ENCODE measurements at places on chromosomes 3 and 15.
A peak's percentile ranks its signal among the peaks of the same experiment; 100 is the strongest.

GRCh38 chr3:12536423-12536822, 8.9 kb downstream of the MKRN2OS start:
- no peak for DNase-seq

GRCh38 chr3:14222900-14223594, 44.4 kb downstream of the LSM3 start:
- no peak for DNase-seq

GRCh38 chr3:147483578-147483977, 74.4 kb downstream of the ZIC1 start:
- no peak for DNase-seq

DNA sequence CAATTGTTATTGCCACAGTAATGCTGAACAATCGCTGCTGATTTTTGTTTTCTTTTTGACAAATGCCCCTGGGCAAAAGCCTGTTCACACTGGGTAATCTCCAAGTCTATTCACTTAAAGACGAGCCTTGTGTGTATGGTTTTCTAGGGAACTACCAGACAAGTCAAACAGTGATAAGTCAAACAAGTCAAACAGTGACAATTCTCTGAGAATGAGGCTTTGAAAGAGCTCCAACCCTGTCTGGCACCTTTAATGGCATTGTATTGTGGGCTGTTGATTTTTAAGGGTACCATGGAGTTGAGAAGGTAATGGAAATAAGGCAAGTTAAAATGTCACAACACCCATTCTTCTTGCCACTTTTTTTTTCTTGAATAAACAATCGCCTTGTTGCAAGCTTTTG, 59.4 kb upstream of the TMC3 start:
- no peak for DNase-seq

DNA sequence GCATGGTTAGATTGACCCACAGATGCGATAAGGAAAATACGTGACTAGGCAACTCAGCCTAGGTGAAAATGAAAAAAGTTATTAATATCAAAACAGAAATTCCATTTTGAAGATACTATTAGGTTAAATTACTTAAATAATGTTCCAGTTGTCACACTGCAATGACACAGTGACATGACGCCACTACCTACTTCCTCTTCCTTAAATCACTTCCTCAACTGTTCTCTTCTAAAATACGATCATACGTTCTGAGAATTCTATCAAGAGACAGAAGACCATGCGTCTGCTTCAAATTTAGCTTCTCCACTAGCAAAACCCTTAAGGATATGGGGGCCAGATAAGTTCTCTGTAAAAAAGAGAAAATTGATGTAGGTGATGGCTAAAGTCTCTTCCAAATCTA, 18.2 kb downstream of the CMTM6 start:
- no peak for DNase-seq

GRCh38 chr15:39609166-39609916, 28.5 kb downstream of the THBS1 start:
- no peak for DNase-seq

GRCh38 chr3:147651107-147651778, 242.1 kb downstream of the ZIC1 start:
- DNase-seq, result no peak

DNA sequence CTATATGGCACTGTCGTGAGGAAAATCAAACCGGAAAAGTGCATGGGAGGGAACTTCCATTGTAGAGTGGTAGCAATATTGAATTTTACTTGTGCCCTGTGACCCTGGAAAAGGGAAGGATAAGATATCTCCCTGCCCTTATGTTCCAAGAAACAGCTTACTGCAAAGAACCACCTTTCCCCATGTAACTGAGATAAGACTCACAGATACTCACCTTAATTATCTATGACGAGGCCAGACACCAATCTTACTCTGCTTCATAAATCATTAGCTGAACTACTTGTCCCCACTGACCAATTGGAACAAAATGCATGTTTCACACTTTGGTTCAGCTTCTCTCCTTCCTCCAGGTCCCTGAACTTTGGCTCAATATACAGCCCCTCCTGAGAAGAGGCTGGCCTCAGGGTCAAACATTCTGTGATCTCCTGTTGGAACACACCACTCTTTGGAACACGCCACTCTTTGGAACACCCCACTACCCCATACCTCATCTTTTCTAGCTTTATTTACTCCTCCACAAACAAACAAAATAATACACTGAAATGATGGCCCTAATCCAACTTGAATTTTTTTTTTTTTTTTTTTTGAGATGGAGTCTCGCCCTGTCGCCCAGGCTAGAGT, 6.9 kb upstream of the TOPAZ1 start:
- DNase-seq, result no peak

GRCh38 chr3:28850186-28850585, 430.7 kb upstream of the RBMS3 start:
- no peak for DNase-seq

GRCh38 chr15:49270541-49271421, 100.7 kb downstream of the GALK2 start:
- DNase-seq, result peak; percentile 41

DNA sequence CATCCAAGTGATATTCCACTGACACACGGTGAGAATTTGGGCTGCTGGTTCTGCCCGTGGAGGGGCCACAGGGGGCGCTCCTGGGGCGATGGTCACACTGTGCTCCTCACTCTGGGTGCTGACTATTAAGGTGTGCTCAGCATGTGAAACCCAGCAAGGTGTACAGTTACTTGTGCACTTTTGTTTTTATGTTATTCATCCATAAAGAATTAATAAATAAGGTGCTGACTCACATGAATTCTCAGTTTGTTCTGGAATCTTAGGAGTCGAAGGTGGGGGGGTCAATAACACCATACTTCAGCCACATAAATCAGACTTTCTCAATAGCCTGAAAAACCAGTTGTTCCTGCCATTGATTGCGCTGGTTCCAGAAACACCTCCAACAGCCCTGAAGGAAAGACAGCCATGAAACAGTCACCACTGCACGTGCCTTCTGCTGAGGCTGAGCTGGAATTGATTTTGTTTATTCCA, 53.5 kb upstream of the SPATA12 start:
- DNase-seq, result no peak

- no peak for DNase-seq
These were observed 20.5 kb downstream of the IFT122 start for GRCh38 chr3:129460572-129460971.

- no peak for DNase-seq
These were observed 735.0 kb downstream of the ROBO1 start for GRCh38 chr3:79032686-79033318.

DNA sequence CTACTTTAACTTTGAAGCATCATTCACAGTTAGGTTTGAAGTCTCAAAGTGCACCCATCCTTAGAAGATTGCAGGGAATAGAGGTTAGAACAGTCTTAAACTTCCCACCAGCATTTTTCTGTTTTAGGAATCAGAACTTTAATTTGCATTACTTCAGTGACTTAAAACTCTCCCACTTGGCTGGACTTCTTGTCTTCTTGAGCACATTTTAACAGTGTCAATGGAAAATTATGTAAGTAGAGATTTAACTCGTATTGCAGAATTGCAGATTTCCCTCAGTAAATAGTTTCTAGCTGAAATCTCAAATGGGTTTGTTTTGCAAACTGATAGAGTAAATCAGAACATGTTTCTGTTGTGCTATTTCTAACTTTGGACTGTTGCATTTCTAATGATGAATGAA, 369.6 kb downstream of the OTOL1 start:
- no peak for DNase-seq

- DNase-seq, result no peak
These were observed 12.4 kb downstream of the WDR5B start for GRCh38 chr3:122403489-122403888.

GRCh38 chr3:64509206-64509605, 178.6 kb downstream of the ADAMTS9 start:
- DNase-seq, result no peak

GRCh38 chr3:13417166-13417947, 2.8 kb downstream of the NUP210 start:
- DNase-seq, result no peak

DNA sequence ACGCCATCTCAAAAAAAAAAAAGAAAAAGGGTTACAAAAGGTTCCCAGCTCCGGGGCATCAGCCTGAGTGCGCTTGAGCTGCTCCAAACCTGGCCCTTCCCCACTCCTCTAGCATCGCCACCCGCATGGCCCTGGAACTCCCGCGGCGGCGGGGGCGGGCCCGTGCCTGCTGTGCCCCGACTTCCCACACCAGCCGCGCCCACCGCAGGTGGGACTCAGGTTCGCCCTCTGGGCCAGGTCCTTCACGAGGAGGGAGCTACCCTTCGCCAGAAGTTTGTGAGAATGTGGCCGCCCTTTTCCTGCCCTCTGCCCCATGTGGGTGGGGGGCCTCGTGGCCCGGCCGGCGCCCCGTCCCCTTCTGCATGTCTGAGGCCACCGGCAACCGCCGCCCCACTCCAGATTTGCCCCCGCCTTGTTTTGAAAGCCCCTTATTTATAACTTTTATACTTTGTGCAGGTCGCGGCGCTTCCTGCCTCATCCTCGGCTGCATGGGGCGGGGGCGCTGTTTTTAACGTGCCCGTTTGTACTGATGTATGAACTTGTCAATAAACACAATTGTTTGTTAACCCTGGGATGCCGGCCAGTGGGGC, 507 bp upstream of the JMJD7 start:
- DNase-seq, result peak; percentile 57

- DNase-seq, result no peak
These were observed 8.0 kb upstream of the MESP2 start for GRCh38 chr15:89768071-89768500.

DNA sequence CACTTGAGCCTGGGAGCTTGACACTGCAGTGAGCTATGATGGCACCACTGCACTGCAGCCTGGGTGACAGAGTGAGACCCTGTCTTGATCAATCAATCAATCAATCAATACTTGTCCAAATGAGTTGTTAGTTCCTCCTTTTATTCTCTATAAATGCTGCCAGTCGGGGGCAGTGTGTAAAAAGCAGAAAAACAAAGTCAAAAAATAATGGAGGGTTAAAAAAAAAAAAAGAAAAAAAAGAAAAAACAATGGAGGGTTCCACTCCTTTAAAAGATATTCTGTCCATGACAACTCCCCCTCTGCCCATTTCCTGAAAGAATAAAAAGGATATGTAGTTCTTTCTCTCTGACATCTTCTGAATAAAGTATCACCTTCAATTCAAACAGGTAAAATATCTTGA, 1068.6 kb downstream of the FHIT start:
- DNase-seq, result no peak

GRCh38 chr3:197858133-197858532, 67.1 kb downstream of the LRCH3 start:
- DNase-seq, result no peak

GRCh38 chr3:48709051-48709461, 8.0 kb downstream of the IP6K2 start:
- DNase-seq, result no peak

DNA sequence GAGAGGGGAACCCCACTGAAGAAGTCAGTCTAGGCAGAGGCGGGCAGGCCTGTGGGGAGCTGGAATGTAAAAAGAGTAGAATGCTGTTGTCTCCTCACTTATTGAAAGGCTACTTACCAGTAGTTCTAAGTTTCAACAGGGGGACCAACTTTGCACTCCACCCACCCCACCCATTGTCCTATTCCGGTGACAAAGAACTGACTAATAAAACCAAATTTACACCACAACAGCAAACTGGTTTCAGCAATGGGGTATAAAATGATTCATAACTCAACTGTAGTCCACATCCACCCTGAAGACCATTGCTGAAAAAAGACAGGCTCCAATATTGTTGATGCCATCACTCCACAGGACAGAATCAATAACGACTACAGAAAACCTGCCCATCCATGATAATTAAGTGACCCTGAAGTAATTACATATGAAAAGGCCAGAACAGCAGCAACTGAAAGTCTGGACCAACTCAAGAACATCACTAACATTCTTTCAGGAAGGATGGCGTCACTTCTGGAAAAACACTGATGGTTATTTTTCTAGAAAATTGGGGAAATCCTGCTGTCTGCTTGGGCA, 80.2 kb downstream of the ABI3BP start:
- no peak for DNase-seq

DNA sequence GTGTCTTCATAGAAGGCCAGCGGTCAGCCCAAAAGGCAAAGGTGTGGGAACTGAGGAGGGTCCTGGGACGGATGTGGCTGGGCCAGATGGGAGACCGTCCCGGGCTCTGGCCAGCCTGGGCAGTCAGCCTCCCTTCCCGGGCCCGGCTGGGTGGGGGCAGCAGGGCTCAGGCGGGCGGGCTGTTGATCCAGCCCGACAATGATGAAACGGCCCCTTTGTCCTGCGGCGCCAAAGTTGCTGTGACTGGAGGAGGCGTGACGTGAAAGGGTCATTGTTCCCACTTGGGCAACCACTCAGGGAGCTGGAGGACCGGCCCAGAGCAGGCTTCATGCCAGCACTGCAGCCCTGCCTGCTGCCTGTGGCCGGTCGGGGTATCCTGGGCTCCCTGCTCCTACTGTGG, 16.5 kb downstream of the DUSP7 start:
- DNase-seq, result no peak

- no peak for DNase-seq
These were observed 81.6 kb downstream of the PPCDC start for GRCh38 chr15:75104804-75105557.

DNA sequence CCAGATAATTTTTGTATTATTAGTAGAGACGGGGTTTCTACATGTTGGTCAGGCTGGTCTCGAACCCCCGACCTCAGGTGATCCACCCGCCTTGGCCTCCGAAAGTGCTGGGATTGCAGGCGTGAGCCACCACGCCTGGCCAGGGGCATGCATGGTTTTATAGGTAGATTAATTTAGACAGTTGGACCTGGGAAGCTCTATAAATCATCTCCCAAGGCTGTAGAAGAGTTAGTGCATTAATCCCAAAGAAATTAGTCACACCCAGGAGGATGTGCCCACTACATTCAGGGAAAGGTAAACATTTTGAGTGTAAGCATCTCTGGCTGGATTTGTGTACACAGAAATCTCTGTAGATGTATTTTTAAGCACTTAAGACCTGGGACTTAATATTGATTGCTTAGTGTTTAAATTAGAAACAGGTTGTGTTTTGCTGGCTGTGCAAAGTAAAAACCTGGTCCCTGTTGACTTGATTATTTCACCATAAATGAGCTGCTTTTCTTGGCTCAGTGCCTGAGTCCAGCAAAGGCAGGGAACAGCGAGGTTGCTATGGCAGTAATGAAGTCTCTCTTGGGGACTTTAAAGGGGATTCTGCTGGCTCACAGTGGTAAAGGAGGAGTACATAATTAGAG, 19.2 kb downstream of the EXOSC7 start:
- no peak for DNase-seq

DNA sequence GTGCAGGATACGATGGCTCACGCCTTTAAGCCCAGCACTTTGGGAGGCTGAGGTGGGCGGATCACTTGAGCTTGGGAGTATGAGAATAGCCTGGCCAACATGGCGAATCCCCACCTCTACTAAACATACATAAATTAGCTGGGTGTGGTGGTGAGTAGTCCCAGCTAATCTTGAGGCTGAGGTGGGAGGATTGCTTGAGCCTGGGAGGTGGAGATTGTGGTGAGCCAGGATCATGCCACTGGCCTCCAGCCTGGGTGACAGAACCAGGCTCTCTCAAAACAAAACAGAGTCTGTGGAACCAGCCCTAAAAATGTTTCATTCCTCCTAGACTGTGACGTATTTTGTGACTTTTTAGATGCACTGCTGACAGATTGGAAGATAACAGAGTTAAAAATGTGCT, 34.3 kb upstream of the RAD51 start:
- DNase-seq, result no peak

GRCh38 chr3:41601404-41601987, 360.4 kb downstream of the ULK4 start:
- no peak for DNase-seq

Measured in right forelimb (tissue), 1 donor.